ENCODE measurements at places on chromosomes 2 and 18.

- peak; percentile 0 for DNase-seq
Observed at GRCh38 chr2:21818212-21818795, 694.5 kb downstream of the TDRD15 start.

- no peak for DNase-seq
Observed at GRCh38 chr2:213199871-213200270, 48.5 kb upstream of the IKZF2 start.

- DNase-seq = no peak
Observed at GRCh38 chr2:134362152-134362668, 108.3 kb downstream of the MGAT5 start.

- no peak for DNase-seq
Observed at GRCh38 chr2:180352620-180353019, 345.5 kb upstream of the CWC22 start.

DNA sequence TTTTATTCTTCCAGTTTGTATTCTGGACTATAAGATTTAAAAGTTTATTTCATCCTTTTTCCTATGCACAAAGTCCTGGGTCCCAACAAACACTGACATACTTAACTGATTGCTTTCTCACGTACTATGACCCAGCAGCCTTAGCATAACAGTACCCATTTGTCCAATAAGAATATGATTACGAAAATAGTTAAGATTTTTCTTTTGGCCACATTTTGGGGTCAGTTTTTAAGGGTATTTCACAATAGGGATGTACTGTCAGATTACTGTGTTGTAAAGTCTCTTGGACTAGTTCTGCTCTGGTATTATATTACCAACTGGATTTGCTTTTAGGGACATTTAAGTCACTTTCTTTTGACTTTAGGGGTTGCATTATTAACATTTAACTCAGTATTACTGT, 46.1 kb downstream of the TTC39C start:
- no peak for DNase-seq

- DNase-seq = no peak
Observed at GRCh38 chr2:63590626-63591408, 2.1 kb downstream of the MDH1 start.

GRCh38 chr2:226611196-226611943, 188.2 kb downstream of the IRS1 start:
- no peak for DNase-seq

GRCh38 chr18:9714266-9715087, 6.4 kb downstream of the RAB31 start:
- no peak for DNase-seq

GRCh38 chr2:238644095-238645081, 203.5 kb upstream of the TWIST2 start:
- no peak for DNase-seq

- no peak for DNase-seq
Observed at GRCh38 chr2:181621779-181622490, 35.0 kb downstream of the CERKL start.

DNA sequence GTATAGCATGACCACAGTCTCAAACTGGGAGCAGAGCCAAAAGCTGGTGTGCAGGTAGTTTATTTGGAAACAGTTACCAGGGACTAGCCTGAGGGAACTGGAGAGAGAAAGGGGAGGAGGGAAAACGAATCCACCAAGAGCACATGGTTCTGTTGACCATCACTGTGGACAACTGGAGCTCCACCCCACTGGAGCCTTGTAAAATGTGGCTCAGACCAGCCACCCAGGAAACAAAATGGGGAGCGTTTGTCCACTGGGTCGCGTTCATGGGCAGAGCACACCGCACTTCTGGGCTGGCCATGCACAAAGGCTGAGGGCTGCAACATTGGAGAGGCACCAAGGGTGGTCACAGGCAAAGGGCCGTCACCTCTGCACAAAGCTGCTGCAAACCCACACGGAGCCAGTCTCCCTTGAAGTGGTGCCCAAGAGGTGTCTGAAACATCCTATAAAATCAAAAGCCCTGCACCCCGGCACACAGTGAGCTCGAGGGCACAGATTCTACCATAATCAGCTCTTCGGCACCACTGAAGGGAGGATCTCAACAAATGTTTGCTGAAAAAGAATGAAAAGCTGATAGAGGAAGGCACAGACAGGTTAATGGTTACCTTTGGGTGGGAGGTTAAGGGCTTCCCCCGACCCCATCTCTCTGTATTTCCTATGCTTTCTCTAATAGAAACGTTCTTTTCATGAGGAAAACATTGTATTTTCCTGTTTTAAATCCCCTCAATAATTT, 192.9 kb downstream of the INHBB start:
- no peak for DNase-seq

GRCh38 chr18:45255197-45255890, 359.9 kb upstream of the SLC14A2 start:
- DNase-seq = no peak

DNA sequence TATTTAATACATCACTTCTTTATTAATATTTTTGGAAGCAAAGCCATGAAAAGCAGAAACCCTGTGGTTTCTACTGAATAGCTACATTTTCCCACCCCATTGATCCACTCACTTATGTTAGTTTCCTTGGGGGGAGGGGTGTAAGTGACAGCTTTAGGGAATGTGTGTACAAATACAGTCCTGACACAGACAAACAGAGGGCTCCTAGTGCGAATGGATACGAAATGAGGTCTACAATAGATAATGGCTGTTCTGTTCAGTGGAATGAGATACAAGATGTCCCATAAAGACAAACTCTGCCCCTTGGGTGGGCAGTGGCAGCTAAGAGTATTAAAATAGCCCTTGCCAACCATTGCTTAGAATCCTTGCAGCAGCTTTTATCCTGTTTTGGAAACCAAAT, 312.9 kb downstream of the NCKAP5 start:
- peak; percentile 31 for DNase-seq

DNA sequence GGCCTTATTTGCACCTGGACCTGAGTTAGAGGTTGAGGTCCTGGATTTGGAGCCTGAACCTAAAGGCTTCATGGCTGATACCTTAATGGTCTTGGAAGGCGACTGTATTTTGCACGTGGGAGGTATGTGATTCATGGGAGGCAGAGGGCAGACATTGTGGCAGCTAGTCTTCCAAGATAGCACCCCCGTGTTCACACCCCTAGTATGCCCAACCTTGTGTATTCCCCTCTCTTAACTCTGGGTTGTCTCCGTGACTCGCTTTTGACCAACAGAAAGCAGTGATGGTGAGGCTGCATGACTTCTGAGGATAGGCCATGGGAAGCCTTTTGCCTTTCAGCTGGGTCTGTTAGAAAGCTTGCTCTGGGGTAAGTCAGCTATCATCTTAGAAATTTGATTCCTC, 45.8 kb upstream of the HAAO start:
- DNase-seq = no peak

GRCh38 chr2:6410313-6410712, 455.4 kb downstream of the CMPK2 start:
- DNase-seq = no peak

GRCh38 chr2:227829337-227829736, 15.7 kb downstream of the CCL20 start:
- no peak for DNase-seq

DNA sequence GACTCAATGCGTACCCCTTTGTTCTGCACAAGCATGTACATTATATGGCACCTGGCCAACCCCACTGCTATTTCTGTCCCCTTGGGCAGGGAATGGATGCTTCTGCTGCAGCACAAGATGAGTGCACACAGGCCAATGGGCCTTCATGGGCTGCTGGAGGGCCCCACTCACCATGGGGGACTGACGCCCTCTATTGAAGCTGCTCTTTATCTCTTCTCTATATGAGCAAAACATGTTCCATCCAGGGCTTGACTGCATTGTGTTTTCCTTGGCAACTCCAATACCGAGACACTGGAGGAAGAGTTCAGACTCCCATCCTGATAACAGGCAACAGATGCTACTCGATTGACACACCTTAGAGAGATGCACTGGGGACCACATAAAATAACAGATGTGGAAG, 251.6 kb upstream of the NCKAP5 start:
- no peak for DNase-seq

GRCh38 chr2:9800975-9801726, 42.1 kb upstream of the TAF1B start:
- DNase-seq = no peak

DNA sequence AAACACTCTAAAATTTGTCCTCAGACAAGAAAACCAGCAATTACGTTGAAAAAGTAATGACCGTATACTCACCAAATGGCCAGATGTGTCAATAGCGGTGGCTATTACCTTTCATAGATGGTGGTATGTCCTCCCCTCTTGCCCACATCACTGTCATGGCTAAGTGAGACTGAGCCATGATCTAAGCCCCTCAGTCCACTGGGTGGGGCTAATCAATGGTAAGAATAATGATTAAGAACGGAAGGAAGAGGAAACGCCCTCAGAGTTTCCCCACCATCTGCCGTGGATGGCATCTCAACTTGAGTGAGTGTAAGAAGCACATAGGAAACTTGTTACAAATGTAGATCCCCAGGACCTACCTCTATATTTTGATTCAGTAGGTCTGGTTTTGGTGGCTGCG, 65.8 kb upstream of the EFEMP1 start:
- DNase-seq = no peak
